RPMI7951 (cell line): ENCODE measurements at places on chromosomes 1 and 21. TPM values are rescaled to one million over a fixed set of nuclear protein-coding genes. Genes with fewer than 3 reads are reported as not detected.

GRCh38 chr1:111551623-111552411 is 48.4 kb upstream of the ADORA3 start:
- no peak for DNase-seq

GRCh38 chr1:22711071-22711470 is 432 bp downstream of the EPHB2 start:
- no peak for DNase-seq

DNA sequence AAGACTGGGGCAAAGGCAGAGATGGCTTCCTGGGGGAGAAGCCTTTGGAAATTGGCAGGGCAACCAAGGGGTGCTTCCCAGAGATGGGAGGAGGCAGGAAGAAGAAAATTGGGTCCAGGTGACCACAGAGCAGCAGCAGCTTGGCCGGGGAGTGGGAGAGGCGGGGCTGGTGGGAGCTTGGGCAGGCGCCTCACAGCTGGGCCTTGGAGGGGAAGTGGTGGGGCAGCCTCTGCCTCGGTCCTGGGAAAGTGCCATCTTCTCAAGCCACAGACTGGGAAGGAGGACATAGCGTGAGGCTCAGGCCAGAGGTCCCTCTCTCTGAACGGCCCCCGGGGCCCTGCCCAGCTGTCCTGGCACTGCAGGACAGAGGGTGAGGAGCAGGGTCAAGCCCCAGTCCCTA is 24.0 kb upstream of the WASF2 start:
- DNase-seq, result peak; percentile 70

DNA sequence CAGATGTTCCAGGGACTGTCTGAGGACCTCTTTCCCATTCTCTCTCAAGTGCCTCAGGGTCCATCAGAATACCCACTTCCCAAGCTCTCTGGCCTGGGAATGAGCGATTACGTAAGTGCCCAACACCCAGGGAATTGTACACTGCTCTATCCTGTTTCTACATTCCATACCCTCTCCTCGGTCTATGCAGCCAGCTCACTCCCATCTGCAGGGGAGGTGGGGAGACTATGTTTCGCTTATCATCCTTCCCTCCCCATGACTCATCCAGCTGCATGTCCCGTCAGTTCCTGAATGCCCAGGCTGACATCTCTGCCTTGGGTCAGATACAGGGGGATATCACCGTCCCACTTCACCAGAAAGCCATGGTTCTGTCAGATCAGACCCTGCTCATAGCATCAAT is 34.5 kb upstream of the CD1D start:
- DNase-seq, result peak; percentile 94

- DNase-seq, result no peak
Observed at GRCh38 chr1:79760531-79760930, 754.0 kb upstream of the ADGRL4 start.

GRCh38 chr1:81174052-81174451 is 626.7 kb upstream of the ADGRL2 start:
- no peak for DNase-seq

GRCh38 chr1:200888349-200888838 is 6.3 kb upstream of the INAVA start:
- DNase-seq, result peak; percentile 98

DNA sequence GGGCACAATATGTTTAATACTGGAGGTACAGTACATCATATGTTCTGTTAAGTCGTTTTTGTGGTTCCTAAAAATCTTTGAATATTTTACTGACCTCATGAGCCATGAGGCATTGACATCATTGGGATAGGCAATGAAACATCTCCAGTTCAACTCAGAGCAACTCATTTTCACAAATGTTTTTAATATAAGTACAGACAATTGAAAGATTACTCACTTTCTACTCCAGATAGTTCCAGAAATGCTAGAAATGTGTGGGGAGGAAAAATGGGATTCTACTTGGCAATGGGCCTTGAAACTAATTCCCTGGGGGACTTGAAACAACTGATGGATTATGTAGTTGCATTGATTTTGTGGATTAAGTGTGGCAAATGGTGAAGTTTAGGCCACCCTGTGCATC is 7.2 kb upstream of the C8B start:
- DNase-seq, result no peak

- no peak for DNase-seq
Observed at GRCh38 chr1:54800041-54800898, 853 bp downstream of the TTC22 start.

The PPM1J gene
- 0.29 and 0.84 TPM in 2 replicates for total RNA-seq

The FNDC5 gene
- total RNA-seq, result 0.48 and 2.0 TPM in 2 replicates
